Substantia nigra (tissue), 51 donors: ENCODE measurements at places on chromosomes 2 and 18.

DNA sequence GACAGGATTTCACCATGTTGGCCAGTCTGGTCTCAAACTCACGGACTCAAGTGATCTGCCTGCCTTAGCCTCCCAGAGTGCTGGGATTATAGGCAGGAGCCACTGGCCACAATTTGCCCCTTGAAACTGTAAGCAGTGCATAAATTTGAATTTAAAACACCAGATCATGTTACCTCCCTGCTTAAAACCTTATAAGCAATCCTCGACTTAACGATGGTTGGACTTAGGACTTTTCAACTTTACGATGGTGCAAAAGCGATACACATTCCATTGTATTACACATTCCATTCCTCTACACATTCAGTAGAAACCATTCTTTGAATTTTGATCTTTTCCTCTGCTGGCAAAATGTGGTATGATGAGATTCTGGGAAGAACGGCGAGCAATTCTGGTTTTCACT is 23.2 kb upstream of the EFR3B start:
- DNase-seq = no peak

- DNase-seq = no peak
These were observed 22.4 kb upstream of the UGP2 start for GRCh38 chr2:63819256-63819655.

- no peak for DNase-seq
These were observed 985.8 kb upstream of the NRXN1 start for GRCh38 chr2:52017646-52018235.

- no peak for DNase-seq
These were observed 61.5 kb upstream of the FAM98A start for GRCh38 chr2:33660416-33661123.

GRCh38 chr2:95389245-95390119 is 13.0 kb upstream of the FAHD2A start:
- peak; percentile 38 for DNase-seq

GRCh38 chr18:7322817-7323485 is 92.1 kb downstream of the LRRC30 start:
- no peak for DNase-seq

GRCh38 chr2:96325041-96325883 is at the start of gene ITPRIPL1:
ITPRIPL1 (plus strand) TSS chr2:96325317; CDS start chr2:96325840, 523 bp downstream.
- DNase-seq = no peak

- no peak for DNase-seq
These were observed 303.3 kb upstream of the GULP1 start for GRCh38 chr2:187988348-187988747.

- no peak for DNase-seq
These were observed 14.2 kb downstream of the CDK15 start for GRCh38 chr2:201820383-201821007.

- no peak for DNase-seq
These were observed 95.2 kb upstream of the KLF7 start for GRCh38 chr2:207260947-207261346.

DNA sequence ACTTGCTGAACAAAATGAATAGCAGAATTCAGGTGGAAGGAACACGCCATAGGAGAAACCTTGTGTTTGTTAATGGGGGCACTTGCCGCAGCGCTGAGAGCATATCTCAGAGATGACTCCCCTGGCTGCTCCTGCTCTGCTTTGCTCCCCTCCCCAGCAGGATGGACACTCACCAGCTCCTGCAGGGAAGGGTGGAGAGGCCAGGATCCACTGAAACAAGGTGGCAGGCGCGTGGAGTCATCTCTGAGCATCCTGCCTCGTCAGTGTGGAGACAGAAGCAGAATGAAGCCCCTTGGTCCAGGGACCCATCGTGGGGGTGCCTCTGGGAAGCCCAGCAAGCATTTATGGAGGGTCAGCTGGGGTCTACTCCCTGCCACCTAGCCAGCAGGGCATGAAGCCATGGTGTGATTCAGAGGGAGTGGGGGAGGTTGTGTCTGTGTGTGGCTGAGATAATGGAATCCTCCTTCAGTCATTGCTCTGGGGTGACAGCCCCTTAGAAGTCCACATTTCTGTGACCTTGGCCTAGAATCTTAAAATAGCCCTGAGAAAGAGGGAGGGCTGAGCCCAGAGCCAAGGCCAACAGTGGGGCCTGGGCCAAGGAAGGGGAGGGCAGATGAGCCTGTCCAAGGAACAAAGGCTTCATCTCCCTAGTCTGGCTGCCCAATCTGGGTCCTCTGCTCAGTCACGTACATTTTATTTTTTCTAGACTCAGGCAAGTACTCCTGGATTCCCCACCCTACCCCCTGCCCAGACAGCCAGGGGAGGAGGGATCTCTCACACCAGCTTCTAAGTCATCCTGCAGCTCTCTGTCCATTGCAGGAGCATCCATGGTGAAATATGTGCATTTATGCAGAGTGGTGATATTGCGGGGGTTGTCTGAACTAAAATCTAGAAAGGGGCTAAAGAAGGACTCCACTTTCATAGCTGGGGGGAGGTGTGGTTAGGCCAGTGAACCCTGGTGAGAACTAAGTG is 215.4 kb downstream of the ZBTB7C start:
- DNase-seq = no peak

- DNase-seq = no peak
These were observed 46.8 kb downstream of the GULP1 start for GRCh38 chr2:188338463-188338862.

GRCh38 chr2:181954538-181954883 is 31.1 kb upstream of the PPP1R1C start:
- no peak for DNase-seq

DNA sequence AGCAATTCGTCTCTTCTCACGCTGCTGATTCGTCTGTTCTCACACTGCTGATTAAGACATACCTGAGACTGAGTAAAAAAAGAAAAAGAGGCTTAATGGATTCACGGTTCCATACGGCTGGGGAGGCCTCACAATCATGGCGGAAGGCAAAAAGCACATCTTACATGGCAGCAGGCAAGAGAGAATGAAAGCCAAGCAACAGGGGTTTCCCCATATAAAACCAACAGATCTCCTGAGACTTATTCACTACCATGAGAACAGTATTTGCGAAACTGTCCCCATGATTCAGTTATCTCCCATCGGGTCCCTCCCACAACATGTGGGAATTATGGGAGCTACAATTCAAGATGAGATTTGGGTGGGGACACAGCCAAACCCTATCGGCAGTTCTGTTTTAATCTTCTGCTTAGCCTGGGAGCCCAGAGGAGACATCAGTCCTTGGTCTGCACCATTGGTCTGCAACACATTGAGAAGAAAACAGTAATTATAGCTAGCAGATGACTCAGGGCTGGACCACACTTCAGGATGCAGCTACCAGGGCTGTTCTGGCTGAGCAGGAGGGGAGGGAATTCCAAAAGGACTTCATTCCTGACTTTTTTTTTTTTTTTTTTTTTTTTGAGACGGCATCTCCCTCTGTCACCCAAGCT is 69.4 kb downstream of the CABLES1 start:
- DNase-seq = no peak

GRCh38 chr2:174343623-174344455 is 9.1 kb downstream of the SP9 start:
- no peak for DNase-seq

DNA sequence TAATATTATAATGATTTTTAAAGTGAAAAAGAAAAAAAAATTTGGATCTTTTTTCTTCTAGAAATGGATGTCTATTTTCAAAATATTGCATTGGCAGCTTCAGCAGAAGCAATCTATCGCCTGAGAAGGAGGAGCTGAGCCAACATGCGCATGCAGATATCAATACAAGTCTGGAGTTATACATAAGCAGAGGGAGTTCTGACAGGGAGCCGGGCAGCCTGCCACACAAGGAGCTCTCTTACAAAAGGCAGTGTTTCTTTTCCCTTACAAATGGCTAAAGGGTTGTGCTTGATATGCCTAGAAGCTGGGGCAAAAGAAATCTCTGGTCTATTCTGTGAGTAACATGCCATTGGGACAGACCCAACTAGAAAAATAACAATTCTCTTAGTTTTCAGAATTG is 291.9 kb upstream of the TRIB2 start:
- DNase-seq = no peak

- no peak for DNase-seq
These were observed 637 bp upstream of the SFT2D3 start for GRCh38 chr2:127700527-127701192.

GRCh38 chr2:130162968-130163367 is 18.1 kb upstream of the CCDC74B start:
- DNase-seq = no peak

DNA sequence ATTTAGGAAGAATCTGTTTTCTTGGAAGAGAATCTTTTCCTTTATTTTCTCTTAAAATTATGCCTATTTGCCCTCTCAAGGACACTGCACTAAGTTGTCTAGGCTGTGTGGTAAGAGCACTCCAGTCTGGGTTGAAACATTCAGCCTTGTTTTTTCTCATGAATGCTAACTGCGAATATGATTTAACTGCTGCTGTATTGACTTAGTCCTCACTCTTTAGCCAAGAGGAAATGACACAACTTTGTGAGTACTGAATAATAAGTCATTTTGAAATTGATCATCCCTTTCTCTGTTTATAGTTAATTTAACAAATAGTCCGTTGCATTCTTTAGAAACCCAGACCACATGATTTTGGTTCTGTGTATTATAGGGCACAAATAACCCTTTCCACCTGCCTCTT is 4.5 kb upstream of the RND3 start:
- DNase-seq = no peak

- DNase-seq = no peak
These were observed 396.3 kb downstream of the RIT2 start for GRCh38 chr18:42719221-42719620.

DNA sequence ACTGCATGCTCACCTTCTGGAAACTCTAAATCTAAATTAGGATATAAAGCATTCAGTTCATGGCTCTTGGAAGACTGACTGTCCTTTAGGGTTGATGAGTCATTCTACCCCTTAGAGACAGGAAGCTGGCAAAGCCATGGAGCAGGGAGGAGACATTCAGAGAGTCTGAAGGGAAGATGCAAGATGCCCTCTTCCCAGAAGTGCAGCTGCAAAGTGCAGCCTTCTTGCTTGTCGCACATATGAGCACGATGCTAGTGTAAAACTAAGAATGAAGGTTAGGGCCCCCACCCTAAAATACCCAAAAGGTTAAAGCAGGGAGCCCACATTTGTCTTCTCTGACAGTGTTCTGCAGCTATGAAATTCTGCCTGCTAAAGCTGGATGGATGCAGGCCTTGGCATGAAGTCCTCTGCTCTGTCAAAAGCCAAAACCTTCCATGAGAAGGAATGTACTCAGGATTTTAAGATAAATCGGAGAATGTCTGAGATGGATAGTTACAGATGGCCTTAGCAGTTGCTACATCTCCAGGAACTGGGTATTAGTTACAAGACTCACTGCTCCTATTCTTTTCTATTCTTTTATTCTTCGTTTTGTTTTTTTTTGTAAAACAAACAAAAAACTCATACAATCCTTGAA is 89.7 kb downstream of the POLE4 start:
- DNase-seq = no peak

DNA sequence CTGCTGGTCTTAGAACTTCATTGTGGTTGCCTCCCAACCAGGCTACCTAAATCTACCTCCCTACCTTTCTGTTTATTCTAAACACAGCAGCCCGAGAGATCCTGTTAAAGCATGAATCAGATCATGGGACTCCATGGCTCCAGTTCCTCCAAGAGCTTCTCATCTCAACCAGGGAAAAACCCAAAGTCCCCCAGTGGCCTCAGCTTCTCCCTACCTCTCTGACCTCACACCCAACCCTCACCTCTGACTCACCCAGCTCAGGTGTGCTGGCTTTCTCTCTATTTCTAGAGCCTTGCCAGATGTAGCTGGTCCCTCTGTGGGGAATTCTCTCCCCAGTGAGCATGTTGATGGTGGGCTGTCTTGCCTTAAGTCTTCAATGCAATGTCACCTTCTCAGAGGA is 93.8 kb upstream of the COPS8 start:
- DNase-seq = no peak

- DNase-seq = no peak
These were observed 72.7 kb upstream of the ITPRID2 start for GRCh38 chr2:181818840-181819239.

DNA sequence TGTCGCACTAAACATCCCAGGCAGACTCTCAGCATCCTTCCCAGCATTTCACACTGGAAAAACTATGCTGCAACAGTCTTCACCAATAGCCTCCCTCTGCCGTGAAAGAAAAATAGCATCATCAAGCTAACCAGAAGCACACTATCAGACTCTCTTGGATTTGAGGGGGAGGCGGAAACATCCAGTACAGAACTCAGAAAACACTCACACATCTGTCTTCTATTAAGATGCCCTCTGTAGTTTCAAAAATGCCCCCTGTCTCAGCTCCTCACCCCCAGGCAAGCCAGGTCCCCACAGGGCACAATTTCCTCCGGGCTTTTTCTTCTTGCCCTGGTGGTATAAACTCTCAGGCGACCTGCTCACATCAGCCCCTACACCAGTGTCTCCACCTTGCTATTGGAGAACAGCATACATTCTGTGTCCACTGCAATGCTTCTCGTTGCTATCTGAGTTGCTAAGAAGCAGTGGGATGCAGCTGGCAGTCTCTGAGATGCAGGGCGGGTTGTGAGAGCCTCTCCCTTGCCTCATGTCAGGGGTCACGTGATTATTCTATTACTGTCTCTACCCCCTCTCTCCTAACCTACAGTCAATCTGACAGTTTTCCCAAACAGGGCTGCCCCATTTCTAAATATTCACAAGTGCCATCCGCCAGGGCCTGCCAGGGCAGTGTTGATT is 189.9 kb downstream of the INO80D start:
- no peak for DNase-seq

GRCh38 chr2:27175330-27175729 is 26.5 kb downstream of the TCF23 start:
- no peak for DNase-seq

- no peak for DNase-seq
These were observed 212.2 kb upstream of the THUMPD2 start for GRCh38 chr2:39991298-39991697.

DNA sequence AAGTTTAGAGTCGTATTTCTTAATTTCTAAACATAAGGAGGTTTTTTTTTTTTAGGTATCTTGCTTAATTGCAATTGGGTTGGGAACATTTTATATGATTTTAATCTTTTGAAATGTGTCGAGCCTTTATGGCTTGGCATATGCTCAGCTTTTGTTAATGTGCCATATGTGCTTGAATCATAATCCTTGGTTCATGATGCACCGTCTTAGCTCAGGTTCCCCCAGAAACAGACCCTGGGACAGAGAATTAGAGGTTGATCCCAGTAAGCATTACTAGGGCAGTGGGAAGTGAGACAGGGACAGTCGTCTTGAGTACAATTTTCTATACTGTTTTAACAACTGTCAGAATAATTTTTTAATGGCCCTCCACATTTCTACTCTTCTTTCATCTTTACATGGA is 9.3 kb downstream of the CHCHD5 start:
- no peak for DNase-seq

GRCh38 chr2:65390134-65390533 is 42.3 kb downstream of the SPRED2 start:
- no peak for DNase-seq

GRCh38 chr2:195782156-195782555 is 125.1 kb downstream of the SLC39A10 start:
- DNase-seq = no peak

GRCh38 chr2:68250652-68251186 is 1.6 kb downstream of the PPP3R1 start:
- no peak for DNase-seq
